ENCODE measurements at places on chromosomes 13 and 19.

DNA sequence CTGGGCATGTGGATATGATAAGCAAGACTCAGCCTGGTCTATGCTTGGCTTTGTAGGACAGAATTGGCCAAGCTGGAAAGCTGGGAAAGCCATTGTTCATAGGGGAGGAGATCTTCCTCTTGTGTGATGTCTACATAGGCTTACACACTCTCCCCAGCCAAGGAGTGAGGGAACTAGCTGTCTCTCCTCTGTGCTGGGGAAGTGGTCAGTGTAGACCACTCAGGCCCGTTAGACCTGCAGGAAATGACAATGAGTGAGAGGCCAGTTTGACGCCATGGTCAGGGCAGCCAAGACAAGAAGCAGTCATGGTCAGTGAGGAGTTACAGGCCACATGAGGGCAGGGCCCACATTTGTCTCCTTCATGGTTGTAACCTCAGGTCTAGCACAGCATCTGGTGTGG lies 159.1 kb upstream of the KL start:
- no peak for DNase-seq

DNA sequence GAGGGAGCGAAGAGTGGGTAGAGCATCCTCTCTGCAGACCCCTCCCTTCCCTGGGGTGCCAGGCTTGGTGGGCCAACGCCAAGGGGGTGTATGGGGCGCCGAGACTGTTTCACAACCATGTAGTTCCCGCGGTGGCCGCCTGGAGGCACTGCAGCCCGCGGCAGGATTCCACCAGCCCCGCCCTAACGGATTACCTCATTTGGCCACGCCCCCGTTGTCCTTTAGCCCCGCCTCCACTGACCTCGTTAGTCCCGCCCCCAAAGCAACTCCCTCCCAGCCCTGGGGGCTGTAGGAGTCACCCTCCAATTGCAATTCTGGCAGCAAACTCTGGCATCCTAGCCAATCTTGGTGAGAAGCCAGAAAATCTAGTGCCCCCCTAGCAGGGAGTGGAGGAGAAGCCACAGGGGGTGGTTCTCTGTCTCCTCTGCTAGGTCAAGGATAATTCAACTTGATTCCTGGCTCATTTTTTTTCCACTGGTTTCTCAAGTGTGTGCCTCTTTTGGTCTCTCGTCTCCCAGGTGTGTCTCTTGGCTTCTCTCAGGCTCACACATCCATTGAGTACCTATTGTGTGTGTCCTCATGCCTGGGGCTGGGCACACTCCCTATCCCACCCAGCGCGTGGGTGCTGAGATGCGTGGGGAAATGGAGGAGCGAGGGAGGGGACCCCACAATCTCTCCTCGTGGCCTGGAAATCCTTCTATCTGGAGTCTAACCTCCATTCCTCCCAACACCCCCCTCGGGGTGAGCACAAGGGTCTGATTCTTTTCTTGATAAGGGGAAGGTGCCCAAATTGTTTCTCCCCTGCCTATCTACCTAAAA lies 2.0 kb downstream of the OLFM2 start:
- peak; percentile 79 for DNase-seq

DNA sequence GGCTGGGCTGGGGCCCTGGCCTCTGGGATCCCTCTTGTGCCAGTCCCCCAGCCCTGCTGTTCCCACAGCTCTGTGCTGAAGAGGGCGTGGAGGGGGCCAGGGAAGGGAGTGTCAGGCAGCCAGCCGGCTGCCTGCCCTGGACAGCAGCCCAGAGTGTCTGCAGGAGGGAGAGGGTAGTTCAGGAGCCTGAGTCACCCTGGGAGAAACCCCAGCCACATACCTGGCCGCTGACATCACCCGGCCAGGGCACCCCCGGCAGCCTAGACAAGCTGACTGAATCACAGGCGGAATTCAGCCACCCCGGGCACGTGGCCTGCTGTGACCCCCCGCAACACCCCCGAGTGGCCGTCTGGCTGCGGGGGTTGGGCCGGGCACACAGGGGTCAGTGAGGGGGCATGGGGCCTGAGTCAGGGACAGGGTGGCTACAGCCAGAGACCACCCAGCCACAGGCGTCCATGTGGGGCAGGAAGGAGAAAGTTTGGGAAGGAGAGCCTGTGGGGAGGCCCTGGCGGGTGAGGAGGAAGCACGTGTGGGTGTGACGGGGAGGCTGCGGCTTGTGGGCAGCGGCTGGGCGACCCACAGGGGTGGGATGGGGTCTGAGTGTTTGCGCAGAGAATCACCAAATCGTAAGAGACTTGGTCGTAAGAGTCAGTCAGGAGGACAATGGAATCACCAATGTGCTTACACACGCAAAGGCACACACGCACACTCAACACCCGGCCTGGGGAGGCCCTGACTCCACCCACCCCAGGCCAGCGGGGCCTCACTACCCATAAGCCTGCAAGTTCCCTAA lies 11.9 kb upstream of the FOSB start:
- peak; percentile 89 for DNase-seq

DNA sequence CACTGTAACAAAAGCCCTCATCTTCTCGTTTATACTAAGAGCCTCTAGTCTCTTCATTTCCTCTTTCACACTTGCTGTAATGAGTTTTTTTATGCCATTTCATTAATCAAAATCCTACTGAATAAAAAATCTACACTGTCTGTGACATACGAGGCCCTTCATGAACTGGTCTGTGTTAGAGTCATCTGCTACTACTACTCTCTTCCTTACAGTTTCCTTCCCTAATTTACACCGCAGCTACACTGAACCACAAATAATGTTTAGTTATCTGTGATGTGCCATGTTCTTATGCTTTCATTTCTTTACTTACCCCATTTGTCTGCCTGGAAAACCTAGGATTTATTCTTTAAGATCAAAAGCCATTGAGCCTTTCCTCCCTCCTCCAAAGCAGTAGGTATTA lies 16.0 kb downstream of the UFM1 start:
- DNase-seq = no peak

DNA sequence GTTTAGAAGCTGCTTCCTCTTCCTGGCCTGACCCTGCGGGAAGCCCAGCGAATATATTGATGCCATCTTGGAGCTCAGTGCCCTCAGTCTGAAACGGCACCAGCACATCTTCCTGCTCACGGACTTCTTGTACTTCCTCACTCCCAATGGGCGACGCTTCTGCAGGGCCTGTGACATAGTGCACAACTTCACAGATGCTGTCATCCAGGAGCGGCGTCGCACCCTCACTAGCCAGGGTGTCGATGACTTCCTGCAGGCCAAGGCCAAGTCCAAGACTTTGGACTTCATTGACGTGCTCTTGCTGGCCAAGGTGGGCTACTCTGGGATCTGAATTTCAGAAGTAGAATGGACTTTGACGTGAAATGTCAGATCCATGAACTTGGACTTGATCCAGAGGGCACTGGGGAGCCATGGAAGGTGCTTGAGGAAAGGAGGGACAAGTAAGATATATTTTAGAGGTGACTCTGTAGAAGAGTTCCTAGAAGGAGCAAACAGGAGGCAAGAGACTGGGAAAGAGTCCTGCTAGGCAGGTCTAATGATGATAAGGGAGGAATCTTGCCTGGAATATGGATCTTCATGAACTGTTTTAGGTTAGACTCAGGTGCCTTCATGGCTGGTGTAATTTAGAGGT lies 38.4 kb upstream of the CYP4F8 start:
- no peak for DNase-seq

GRCh38 chr19:49764341-49764740 lies 1.2 kb upstream of the TSKS start:
- DNase-seq = no peak

DNA sequence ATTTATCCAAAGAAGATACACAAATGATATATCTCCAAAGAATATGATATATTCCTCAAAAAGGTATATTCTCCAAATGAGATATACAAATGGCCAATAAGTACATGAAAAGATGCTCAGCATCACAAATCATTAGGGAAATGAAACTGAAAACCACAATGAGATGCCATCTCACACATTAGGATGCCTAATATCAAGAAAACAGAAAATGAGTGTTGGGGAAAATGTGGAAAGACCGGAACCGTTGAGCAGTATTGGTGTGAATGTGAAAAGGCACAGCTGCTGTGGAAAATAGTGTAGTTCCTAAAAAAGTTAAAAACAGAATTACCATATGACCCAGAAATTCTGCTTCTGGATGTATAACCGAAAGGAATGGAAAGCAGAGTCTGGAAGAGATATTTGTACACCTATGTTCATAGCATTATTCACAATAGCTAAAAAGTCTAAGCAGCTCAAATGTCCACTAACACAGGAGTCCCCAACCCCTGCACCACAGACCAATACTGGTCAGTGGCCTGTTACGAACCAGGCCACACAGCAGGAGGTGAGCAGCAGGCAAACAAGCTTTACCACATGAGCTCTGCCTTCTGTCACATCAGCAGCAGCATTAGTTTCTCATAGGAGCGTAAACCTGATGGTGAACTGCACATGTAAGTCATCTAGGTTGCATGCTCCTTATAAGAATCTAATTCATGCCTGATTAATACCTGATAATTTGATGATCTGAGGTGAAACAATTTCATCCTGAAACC lies 291.9 kb downstream of the PCDH20 start:
- DNase-seq = no peak

- DNase-seq = no peak
Measured at GRCh38 chr13:101903890-101904289, 451.4 kb downstream of the ITGBL1 start.

- peak; percentile 40 for DNase-seq
Measured at GRCh38 chr13:76723551-76724232, 162.5 kb downstream of the KCTD12 start.

- DNase-seq = no peak
Measured at GRCh38 chr19:49436381-49437017, 4.8 kb downstream of the SLC17A7 start.

GRCh38 chr13:48296528-48296927 lies 7.0 kb upstream of the RB1 start:
- no peak for DNase-seq

- peak; percentile 95 for DNase-seq
Measured at GRCh38 chr19:49680421-49681351, 3.6 kb downstream of the PRMT1 start.

DNA sequence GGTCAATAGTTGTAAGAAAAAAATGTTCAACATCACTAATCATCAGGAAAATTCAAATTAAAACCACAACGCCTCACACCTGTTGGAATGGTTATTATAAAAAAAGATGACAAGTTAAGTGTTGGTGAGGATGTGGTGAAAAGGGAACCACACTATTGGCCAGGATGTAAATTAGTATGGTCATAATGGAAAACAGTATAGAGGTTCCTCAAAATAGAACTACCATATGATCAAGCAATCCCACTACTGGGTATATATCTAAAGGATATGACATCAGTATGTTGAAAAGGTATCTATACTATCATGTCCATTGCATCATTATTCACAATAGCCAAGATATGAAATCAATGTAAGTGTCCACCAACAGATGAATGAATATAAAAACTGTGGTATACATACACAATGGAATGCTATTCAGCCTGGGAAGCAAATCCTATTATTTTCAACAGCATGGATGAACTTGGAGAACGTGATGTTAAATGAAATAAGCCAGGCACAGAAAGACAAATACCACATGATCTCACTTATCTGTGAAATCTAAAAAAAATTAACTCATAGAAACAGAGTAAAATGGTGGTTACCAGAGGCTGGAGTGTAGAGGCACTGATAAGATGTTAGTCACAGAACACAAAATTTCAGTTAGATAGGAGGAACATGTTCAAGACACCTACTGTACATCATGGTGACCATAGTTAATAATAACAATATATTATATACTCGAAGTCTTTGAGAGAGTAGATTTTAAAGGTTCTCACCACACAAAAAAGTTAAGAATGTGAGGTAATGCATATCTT lies 56.6 kb downstream of the TBC1D4 start:
- no peak for DNase-seq

GRCh38 chr19:1862424-1863327 lies 703 bp downstream of the KLF16 start:
- no peak for DNase-seq

- DNase-seq = no peak
Measured at GRCh38 chr13:109251956-109252355, 534.4 kb downstream of the IRS2 start.

DNA sequence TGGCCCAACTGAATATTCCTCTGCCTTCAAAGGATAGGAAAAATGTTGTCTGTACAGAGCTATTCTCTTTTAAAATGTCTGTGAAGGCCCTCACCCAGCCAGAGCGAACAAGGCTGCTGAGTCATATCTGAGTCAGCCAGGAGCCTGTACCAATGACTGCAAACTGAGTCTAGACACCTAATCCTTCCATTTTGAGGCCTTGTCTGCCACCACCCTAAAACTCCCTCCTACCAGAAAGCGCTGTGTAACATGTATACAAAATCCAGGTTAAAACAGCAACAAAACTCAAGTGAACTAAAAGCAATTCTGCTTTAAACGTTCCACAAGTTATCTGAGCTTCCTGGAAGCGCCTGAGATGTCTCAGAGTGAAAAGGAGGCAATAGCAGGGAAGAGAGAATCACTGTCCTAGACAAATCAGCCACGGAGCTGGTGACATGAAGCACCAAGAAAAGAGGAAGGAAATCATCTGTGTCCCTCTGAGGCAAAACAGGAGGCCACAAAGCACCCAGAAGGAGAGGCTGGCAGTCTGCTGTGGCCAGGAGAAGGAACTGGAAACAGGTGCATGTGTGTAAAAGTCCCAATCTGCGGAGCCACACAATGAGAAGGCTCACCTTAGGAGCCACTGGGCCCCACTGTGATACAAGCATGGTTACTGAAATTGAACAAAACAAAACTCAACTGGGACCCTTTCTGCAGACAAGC lies 10.2 kb downstream of the DHRS12 start:
- DNase-seq = no peak

GRCh38 chr19:55276720-55277430 lies 3.0 kb downstream of the HSPBP1 start:
- DNase-seq = no peak

DNA sequence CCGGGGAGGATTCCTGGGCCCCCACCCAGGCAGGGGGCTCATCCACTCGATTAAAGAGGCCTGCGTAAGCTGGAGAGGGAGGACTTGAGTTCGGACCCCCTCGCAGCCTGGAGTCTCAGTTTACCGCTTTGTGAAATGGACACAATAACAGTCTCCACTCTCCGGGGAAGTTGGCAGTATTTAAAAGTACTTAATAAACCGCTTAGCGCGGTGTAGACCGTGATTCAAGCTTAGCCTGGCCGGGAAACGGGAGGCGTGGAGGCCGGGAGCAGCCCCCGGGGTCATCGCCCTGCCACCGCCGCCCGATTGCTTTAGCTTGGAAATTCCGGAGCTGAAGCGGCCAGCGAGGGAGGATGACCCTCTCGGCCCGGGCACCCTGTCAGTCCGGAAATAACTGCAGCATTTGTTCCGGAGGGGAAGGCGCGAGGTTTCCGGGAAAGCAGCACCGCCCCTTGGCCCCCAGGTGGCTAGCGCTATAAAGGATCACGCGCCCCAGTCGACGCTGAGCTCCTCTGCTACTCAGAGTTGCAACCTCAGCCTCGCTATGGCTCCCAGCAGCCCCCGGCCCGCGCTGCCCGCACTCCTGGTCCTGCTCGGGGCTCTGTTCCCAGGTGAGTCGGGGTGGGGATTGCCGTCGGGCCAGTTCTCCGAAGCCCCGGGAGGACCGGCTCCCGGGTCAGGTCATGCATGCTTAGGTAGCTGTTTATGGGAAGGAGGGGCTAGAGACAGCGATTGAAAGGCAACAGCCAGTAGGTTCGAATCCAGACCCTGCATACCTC lies at the start of gene ICAM1:
Gene ICAM1, plus strand, starts transcription at position 505 of the 779 bp plus-strand sequence. Its CDS starts 40 bp downstream, at position 545.
- DNase-seq = peak; percentile 91
